ENCODE measurements at places on chromosomes 3 and 15.

DNA sequence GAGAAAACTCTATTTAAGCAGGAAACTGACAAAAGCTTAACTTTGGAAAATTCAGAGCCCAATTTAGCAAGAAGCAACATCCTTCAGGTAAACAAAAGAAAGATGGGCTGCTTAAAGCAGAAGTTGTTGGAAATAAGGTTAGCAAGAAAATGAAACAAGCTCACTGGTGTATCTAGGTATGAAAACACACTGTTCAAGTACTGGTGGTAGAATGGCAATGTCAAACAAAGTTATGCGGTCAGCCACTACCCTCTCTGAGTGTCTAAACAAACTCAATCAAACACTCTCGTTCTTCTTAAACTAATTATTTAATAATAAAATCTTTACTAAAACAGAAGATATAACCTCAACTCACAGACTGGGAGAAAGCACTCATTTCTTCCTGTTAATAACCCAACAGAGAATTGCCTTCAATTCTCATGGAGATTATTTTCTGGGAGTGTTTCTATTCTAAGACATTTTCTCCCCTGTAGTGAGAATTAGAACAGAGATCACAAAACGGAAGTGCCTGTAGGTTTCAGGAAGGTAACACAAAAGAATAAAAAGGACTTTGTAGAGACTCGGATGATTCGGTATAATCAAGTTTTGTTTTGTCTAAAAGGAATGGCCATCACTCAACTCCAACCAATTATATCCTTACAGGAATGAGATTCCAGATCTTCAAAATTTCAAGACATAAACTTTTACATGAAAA lies 28.9 kb downstream of the PRICKLE2 start:
- no peak for DNase-seq

DNA sequence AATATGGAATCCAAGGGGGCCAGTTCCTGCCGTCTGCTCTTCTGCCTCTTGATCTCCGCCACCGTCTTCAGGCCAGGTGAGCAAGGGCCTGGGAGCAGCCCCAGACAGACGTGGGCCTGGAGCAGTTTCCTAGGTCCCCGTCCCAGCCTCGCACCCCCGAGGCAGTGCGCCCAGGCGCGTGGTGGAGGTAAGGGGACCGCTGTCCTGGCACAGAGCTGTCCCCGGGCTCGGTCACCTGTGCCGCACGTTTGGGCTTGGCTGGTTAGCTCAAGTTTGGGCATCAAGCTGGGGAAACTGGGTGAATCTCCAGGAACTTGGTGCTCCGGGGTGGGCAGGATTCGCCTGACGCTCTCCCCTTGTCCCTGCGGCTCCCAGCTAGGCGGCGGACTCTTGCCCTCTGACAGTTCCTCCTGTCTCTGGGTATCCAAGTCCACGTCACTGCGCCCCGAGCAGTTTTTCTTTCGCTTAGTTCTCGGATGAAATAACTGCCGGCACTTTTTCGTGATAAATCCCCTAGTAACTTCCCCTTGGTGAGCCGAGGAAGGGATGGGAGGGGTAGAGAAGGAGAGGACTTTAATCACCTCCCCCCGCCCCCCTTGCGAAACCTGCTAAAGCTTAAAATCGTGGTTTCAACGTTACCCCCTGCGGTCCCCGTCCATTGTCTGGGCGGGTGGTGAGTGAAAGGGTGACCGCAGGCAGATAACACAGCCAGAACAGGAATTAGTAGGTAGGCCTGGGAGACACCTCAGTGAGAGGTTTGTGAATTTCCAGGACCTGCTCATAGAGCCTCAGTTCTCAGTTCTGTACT lies 901 bp downstream of the ALCAM start:
- DNase-seq: no peak

DNA sequence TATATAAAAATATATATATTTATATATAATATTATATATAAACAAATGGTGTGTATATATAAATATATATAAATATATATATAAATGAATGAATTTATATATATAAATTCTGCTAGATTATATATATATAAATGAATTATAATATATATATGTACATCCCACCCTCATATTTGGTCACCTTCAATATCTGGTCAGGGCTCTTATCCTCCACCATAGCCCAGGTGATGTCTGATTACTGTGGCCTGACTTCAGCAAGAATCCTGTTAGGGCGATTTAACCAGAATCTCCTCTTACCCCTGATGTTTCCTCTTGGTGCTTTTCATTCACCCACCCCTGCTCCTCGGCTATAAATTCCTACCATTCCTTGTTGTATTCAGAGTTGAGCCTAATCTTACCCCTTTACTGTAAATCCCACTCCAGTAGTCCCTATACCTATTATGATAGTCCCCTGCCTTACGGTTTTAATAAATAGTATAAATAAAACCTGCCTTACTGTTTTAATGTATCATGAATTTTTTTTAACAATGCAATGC lies 439.6 kb downstream of the PLOD2 start:
- DNase-seq: no peak

- no peak for DNase-seq
Measured at GRCh38 chr15:64552281-64552948, 92.0 kb downstream of the ZNF609 start.

DNA sequence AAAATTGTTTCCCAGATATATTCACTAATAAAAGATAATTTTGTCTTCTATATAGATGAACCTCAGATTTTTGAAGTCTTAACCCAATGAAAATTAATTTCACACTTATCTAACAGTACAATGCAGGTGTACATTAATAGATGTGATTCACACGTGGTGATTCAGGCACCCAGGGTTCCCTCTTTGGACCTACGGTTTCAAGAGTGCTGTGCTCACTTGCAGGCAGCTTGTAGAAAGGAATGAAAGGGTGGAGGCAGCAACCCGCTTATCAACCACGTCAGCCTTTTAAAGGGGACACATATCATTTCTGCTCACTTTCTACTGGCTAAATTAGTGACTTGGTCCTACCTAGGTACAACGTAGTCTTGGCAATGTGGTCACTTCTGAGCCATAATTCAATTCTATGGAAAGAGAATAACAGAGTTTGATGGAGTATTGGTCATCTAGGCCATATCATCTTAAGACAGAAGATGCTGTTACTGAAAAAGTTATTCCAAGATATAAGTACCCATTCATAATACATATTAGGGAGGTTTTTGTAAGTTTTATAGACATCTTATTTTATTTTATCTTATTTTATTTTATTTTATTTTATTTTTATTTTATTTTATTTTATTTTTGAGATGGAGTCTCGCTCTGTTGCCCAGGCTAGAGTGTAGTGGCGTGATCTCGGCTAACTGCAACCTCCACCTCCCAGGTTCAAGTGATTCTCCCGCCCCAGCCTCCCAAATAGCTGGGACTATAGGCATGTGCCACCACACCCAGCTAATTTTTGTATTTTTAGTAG lies 37.9 kb downstream of the ACP3 start:
- DNase-seq: no peak

GRCh38 chr3:29092348-29092747 lies 188.5 kb upstream of the RBMS3 start:
- no peak for DNase-seq

DNA sequence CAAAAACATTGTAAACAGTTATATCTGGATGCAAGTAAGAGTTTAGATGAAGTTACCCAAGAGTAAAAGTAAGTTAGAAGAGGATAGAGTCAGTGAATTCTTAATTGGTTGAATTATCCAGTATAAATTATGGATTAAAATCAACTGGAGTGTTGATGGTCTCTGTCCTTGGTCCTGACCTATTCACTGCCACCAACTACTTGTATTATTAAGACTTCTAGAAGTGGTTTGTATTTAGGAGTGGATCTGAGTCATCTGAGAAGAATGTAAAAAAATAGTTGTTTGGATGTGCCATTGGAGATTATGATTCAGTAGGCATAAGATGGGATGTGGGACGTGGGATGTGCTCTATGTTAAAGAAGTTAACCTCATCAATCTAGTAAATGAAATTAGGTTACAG lies 86.4 kb downstream of the SYNPR start:
- no peak for DNase-seq

- no peak for DNase-seq
Measured at GRCh38 chr3:187292181-187292580, 644 bp upstream of the MASP1 start.

DNA sequence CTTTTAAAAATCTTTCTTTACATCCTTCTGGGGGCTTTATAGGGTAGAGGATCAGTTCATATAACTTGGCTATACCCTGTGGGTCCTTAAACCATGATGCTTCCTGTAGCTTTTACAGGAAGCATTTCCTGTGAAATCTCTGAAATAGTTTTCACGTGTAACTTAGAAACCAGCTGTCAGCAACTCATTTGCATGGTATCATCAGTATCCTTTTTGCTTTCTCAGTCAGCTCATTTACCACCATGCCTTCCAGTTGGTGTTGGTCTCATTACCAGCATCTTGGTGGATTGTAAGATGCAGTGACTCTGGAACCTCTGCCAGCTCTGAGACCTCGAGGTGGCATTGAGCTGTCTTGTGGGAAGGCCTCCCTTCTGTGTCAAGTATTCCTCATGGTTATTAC lies 96.7 kb upstream of the MYZAP start:
- no peak for DNase-seq

DNA sequence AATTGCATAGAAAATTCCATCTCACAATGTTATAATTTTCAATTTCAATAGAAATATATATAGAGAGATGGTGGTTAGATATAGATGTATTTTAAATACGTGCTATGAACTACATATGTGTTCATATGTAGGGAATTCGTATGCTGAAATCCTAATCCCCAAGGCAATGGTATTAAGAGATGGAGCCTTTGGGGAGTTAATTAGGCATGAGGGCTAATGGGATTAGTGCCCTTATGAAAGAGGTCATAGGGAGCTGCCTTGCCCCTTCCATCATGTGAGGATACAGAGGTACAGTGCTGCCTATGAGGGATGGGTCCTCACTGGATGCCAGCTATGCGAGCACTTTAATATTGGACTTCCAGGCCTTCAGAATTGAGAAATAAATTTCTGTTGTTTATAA lies 79.6 kb upstream of the CCDC54 start:
- DNase-seq: no peak

GRCh38 chr15:95068701-95069521 lies 837.5 kb downstream of the MCTP2 start:
- DNase-seq: no peak

- no peak for DNase-seq
Measured at GRCh38 chr15:70156671-70157271, 59.1 kb upstream of the TLE3 start.

GRCh38 chr3:157582637-157582973 lies 79.4 kb upstream of the VEPH1 start:
- DNase-seq: no peak

- no peak for DNase-seq
Measured at GRCh38 chr15:100092034-100092433, 249.7 kb downstream of the ADAMTS17 start.

- DNase-seq: no peak
Measured at GRCh38 chr3:124850633-124851032, 36.5 kb downstream of the ITGB5 start.

GRCh38 chr15:60787837-60788691 lies 309.1 kb upstream of the ICE2 start:
- DNase-seq: no peak

DNA sequence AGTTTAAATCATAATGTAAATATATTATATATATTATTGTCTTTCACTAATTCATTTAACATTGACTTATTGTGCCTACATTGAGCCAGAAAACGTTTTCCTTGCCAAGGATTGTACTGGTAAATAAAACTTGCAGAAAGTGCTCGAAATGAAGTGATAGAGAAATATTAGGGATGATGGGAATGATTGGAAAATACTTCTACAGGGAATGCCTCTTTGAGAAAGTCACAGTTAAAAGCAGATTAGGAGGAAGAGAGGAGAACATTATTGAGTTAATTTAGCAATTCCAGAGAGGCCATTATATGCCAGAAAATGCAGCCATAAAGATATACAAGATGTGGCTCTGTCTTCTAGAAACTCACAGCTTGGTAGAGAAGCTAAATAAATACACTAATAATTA lies 560.0 kb upstream of the KCNMB2 start:
- DNase-seq: no peak

DNA sequence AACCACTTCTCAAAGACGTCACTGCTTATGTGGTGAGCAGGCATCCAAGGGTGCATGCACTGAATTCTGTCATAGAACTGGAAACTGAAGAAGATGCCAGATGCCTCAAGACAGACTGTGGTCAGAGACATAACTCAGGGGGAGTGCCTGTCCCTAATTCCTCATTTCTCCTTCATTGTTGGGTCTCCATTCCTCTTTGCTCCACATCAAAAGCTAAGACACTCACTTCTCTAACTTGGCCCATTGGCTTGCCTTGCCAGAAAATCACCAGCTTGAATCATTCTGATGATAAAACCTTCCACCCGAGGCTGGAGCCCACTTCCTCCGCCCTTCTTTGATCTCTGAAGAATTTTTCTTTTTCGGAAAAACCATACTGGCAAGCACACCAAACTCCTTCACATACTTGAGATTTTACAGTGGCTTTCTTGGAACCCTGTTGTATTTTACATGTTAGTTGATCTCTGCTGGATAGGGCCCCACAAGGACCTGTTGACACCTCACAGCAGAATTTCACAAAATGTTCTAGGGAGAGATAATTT lies 69.9 kb downstream of the COL8A1 start:
- DNase-seq: no peak

DNA sequence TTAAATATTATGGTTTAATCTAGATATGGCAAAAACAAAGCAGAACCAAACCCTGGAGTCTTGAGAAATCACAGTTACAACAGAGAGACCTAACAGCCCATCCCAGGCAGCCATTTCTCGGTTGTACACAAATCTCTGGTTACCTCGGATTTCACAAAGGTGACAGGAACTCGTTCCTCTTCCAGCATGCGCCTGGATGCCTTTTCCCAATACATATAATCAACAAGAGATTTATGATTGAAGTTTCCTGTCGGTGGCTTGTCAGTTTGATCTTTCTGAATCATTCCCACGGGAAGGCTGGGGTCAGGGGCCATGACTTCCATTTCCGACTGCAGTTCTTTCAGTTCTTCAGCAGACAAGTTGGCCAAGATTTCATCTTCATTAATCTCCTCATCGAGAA lies 445 bp downstream of the LMOD3 start:
- no peak for DNase-seq

DNA sequence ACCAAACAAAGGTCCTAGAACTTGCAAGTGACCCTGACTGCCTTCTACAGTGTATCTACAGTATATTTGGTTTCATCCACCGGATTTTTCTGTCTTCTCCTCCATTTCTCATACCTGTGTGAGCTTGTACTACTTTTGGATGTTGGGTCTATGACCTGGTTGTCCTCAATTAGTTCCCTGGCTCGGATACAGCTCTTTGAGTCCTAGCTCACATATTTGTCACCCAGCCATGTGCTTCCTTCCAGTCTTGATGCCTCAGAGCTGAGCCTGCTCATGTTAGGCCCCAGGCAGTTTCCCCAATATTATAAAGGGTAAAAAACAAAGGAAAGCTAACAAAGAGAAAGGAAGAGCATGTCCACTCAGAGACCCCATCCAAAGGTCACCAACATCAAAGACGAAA lies 28.2 kb downstream of the ZNF385D start:
- no peak for DNase-seq

DNA sequence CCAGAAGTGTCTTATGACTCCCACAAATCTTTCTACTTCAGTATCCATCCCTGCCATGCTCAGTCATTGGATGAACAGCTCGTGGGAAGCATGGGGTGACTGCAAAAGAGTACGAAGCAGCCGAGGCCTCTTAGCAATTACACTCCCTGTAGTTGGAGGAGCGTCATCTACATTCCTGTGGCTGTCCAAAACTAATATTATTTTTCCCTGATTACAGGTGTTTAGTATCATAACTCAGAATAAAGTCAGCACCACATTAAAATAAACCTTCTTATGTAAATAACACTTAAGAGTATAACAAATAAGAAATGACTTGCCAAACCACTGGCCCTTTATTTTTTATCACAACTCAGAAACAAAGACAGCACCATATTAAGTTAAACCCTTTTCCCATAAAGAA lies 141.5 kb downstream of the PLOD2 start:
- no peak for DNase-seq

- DNase-seq: no peak
Measured at GRCh38 chr3:116445990-116446389, 703 bp upstream of the LSAMP start.
